ENCODE measurements at places on chromosomes 5 and 9.

DNA sequence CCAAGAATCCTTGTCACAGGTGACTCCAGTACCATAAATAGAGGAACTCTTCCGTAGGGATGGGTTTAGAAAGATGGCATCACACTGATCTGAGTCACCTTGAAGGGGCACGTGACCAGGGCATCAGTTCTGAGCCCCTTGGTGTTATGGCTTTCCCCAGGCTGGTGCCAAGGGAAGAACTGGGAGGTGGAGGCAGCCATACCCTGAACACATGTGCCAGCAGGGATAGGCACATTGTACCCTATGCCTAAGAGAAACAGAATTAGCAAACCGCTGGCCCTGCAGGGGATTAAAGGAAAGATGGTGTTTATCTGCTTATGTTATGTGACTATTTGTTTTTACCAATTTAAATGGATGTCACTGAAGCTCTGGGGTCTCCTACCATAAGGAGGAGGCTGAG is 196.2 kb downstream of the RGS3 start:
- DNase-seq: no peak

- DNase-seq: no peak
These were observed 38.8 kb downstream of the FOXI1 start for GRCh38 chr5:170144286-170145023.

DNA sequence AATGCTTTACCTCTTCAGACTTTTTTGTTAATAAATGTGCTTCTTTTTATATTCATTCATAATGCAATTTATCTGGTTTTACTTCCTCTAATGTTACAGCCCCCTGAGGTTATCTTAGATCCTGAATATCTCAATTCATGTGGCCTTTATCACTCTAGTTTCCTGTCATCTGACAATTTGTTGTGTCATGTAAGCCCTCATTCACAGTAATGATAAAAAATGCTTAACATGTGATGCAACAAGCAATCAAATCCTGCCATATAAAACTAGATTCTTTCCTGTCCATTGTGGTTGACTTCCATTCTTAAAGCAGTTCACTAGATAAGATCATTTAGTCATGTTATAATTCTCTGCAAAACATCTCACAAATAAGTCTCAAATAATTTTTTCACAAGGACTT is 991.2 kb upstream of the ACO1 start:
- DNase-seq: no peak

- no peak for DNase-seq
These were observed 175.9 kb downstream of the RFK start for GRCh38 chr9:76218117-76218885.

DNA sequence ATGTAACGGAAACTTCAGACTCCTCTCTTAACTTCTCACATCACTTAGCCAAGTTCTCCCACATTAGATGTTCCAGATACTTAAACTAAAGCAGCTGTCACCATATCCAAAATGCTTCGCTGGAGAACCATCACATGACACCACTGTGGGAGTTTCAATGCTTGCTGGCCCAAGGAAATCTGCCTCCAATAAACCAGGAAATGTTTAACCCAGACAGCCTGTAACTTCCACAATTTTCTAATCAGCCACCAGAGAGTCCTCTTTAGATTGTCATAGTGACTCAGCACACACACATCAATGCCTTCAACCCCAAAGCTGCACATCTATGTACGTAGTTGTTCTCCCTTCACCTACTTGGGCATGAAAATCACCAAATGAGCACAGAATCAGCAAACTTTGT is 118.7 kb downstream of the LPAR1 start:
- no peak for DNase-seq

DNA sequence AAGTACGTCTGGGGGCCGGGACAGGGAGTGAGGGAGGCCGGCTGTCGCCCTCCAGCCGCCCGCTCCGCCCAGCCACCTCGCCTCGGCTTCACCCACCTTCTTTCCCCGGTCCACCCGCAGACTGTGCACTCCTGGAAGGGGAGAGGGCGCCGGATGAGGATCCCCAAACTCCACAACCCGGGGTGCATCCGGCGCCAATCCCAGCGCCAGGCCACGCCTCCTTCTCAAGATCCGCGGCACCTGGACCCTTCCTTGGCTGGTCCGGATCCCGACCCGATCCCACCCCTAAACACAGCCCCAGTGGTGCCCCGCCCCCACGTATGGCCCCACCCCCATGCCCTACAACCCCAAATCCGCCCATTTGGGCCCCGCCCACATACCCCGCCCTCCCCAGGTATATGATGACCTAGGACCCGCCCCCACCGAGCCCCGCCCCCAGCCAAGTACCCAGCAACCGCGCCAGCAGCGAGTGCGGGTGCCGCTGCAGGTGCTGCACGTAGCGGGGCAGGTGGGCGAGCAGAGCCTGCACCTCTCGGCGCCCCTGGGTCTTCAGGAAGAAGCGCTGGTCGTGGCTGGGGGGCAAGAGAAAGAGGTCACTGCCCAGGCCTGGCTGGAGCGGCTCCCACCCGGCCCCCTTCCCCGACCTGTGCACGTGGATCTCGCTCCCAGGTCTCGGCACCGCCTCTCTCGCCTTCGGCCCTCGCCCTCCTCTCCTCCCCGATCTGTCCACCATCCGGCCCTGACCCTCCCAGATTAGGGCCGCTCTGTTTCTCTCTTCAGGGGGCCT is 3.2 kb downstream of the PIP5KL1 start:
- peak; percentile 71 for DNase-seq

DNA sequence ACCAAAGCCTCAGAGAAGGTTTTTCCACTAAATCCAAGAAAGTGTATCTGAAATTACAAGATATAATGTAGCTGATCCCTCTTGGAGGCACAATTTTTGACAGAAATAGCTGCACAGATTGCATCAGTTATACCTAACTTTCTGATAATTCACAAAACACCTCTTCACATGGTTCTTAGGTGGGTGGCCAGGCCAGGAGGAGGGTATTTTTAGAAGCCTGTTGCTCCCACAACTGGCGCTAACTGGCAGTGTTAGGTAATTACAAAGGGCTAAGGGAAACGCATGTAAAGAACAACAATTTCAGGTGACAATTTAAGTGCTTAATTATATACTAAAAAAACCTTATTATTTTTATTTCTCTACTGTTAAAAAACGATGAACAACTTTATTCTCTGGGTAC is 247.9 kb downstream of the BNC2 start:
- no peak for DNase-seq

- DNase-seq: no peak
These were observed 40.5 kb downstream of the GPR21 start for GRCh38 chr9:123073991-123074422.

- DNase-seq: no peak
These were observed 150.2 kb downstream of the SEMA5A start for GRCh38 chr5:9395706-9396105.

DNA sequence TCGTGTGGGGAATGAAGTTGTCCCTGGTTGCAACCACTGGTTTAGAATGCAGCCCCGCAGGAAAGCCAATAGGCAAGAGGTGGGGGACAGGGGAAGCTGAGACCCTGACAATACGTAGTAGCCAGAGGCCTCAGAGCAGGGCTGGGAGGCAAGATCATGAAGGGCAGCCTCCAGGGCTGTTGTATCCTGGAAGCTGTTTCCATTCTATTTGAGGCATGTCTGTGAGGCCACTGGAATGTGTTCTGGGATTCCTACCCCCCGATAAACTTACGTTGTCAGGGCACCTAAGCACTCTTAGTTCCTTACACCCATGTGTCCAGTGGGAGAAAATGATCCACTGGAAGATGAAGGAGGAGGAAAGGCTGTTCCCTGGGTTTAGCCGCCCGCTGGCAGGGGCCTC is 177.3 kb downstream of the CFAP90 start:
- DNase-seq: peak; percentile 1

DNA sequence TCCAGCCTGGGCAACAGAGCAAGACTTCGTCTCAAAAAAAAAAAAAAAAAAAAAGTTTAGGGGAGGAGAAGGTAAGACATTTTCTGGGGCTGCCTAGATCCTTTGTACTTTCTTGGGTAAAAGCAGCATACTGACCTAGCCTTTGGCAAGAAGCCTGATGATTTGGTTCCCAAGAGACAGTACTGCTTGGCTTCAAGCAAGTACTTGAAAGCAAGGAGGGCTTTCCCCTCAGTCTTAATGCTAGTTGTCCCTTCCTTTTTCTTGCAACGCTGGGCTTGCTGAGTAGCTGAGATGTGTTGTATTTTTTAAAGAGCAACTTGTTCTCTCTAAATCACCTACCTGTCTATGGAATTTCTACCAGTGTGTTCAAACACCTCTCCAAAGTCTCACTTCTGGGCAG is 76.2 kb downstream of the INSYN2B start:
- no peak for DNase-seq

- DNase-seq: no peak
These were observed 23.3 kb downstream of the TNFSF8 start for GRCh38 chr9:114906922-114907571.

DNA sequence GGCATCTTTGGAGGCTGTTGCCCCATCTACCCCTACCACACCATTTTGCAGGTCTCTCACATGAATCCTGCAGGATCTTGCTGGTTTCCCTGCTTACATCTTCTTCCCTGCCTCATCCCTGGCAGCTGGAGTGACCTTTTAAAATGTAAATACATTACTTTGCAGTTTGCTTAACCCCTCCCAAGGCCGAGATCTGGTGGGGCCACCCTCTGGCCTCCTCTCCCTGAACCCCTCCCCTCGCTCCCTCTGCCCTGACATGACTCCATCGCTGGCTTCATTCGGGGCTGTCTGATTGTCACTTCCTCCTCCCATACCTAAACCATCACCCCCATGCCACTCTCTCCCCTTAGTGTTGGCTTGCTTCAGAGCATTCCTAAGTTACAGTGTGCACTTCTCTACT is 12.6 kb upstream of the PALM2AKAP2 start:
- no peak for DNase-seq

- DNase-seq: no peak
These were observed 10.7 kb downstream of the TNFAIP8 start for GRCh38 chr5:119366540-119366881.

- DNase-seq: no peak
These were observed 416.2 kb downstream of the SPOCK1 start for GRCh38 chr5:137082951-137083350.

- DNase-seq: no peak
These were observed 6.7 kb upstream of the ALDOB start for GRCh38 chr9:101442318-101442717.

GRCh38 chr5:124452412-124452811 is 294.0 kb downstream of the ZNF608 start:
- DNase-seq: no peak

DNA sequence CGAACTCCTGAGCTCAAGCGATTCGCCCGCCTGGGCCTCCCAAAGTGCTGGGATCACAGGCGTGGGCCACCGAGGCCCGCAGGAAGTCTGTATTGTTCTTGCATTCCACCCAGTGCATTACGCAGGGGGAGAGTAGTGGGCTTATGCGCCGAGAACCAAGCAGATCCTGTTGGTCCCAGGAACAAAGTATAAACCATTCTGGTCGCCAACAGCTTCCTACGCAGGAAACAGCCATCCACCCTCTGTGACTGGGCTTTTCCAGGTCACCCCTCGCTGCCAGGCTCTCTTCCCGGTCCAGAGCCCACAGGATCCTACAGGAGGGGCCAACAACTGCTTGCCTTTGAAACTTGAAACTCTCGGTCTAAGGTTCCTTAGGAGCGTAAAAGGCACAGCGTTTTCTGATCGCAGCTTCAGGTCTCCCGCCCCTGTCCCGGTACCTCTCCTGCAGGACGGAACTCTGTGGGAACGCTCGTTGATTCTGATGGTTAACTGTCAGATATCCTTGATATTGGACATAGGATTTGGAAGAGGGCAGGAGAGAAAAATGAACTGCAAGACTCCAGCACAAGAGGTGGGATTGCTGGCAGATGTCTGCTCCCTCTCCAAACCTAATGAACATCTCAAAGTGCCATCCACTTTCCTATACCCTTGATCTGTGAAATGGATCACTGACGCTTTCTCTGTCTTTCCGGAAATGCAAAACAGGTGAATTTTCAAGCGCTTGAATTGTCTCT is 4.2 kb upstream of the ANXA2R start:
- no peak for DNase-seq

DNA sequence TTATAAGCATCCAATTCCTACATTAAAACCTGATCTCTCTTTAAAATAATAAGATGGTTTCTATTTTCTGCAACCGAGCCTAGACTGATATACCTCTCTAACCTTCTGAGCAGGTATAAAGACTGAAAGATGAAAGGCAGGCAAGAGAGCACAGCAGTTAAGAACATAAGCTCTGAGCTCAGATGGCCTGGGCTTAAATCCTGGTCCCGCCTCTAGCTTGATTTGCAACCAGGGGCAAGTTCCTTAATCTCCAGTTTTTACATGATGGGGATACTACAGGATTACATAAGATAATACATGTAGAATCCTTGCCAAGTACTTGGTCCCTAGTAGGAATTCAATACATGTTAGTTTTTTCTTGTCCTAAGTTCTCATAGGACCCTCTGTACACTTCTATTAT is 33.9 kb downstream of the SLC24A2 start:
- DNase-seq: no peak

DNA sequence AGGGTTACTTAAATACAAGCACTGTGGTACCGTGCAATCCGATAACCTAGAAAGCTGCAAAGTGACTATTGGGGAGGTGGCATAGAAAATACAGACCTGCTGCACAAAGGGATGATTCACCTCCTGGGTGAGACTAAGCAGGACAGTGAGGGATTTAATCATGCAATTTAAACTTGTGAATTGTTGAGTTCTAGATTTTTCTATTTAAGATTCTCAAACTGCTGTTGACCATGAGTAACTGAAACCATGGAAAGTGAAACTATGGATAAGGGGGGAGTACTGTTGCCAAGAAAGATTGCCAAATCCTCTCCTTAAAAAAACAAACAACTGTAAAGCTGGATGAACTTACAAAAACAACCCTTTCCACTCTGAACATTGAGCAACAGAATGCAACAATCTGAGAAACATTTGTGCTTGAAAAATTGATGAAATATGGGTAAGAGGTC is 61.5 kb upstream of the NUDT12 start:
- no peak for DNase-seq

DNA sequence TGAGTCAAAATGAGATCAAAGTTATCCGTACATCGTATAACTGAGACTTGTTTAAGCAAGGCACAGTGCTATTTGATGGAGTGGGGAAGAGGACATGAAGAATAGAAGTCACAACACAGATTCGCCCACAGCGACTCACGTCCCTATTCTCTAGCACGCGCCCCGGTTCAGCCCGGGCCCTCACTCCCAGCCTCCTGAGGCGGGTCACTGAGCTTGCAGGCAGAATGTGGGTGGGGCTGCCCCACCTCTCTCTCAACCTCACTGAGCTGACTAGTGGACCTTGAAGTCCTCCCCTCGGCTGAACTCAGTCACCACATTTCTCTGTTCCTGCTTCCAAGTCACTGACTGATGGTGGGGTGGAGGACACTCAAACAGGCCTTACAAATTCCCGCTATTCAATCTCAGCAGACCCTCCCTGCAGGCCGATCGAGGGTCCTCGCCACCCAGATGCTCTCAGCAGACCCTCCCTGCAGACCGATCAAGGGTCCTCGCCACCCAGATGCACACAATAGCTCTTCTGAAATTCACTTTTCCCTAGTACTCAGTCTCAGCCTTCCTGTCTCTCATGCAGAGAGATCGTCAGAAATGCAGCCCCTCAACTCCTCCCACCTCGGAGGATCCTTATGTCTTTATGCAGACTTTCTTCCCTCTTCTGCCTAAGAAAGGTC is 12.9 kb downstream of the GLDC start:
- no peak for DNase-seq

- no peak for DNase-seq
These were observed 1.9 kb downstream of the SPARC start for GRCh38 chr5:151684690-151685361.

GRCh38 chr9:6076851-6077250 is 61.4 kb upstream of the RANBP6 start:
- DNase-seq: no peak

Data from activated naive CD4-positive, alpha-beta T cell (primary cell).